ENCODE measurements at places on chromosomes 3 and 15.

GRCh38 chr3:108565506-108565905 lies 23.7 kb downstream of the CIP2A start:
- no peak for DNase-seq

GRCh38 chr15:78065973-78066946 lies 11.3 kb downstream of the TBC1D2B start:
- DNase-seq, result no peak

- DNase-seq, result no peak
Observed at GRCh38 chr3:146817704-146818103, 212.6 kb upstream of the PLSCR5 start.

GRCh38 chr3:103126115-103126514 lies 691.3 kb downstream of the ZPLD1 start:
- no peak for DNase-seq

DNA sequence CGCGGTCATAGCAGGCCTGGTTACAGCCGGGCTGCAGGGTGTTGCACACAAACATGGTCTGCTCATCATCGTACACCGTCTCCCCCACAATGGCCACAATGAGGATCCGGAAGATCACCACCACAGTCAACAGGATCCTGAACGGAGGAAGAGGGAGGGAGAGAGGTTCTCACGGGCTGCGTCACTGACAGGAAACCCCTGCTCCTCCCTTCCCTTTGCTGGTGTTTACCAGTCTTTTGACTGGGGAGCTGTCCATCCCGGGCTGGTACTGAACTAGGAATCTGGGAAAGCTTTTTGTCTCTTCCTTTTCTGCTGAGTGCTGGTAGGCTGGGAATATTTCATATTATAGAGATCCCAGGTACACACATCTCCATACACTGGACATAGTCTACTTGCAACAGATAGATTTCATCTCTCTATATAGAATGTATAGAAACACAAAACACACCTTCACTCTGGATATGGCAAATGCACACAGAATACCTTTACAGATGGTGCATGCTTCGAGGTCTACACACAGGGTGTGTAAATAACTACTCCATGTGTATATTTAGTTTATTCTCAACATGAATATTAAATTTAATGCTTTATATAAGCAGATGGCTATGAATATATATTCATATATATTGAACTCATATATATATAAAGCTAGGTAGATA lies 1.4 kb downstream of the GJD2 start:
- DNase-seq, result no peak

DNA sequence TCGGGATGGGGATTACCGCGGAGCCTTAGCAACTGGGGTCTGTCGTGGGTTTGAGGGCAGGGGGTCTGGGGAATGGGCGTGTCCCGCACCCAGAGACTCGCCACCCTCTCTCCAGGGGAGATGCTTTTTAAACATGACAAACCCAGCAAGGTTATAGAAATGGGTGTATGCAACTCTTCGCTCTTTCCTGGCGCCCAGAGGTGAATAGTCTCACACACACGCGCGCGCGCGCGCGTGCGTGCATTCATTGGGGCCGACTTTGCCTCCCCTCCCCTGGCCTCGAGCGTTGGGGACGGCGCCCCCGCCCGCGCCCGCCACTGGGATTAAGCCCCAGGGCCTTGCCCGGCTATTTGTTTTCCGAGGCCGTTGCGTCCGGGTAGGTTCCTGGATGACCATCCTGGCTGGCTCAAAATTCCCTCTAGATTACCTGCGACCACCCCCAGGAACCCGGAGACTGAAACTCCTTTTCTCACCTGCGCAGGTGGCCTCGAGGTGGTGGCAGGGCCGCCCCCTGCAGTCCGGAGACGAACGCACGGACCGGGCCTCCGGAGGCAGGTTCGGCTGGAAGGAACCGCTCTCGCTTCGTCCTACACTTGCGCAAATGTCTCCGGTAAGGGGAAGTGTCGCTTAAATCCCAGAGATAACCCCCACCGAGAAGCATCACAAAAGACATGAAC lies 777 bp downstream of the GPR160 start:
- DNase-seq, result no peak

All from stimulated activated CD8-positive, alpha-beta memory T cell treated with anti-CD3 and anti-CD28 coated beads, Interleukin-2, amount 100 ng/mL, for 1 hour (primary cell).